Bronchial epithelial cell (primary cell): ENCODE measurements at places on chromosomes 3 and 15. TPM values are rescaled to one million over a fixed set of nuclear protein-coding genes. Genes with fewer than 3 reads are reported as not detected.

DNA sequence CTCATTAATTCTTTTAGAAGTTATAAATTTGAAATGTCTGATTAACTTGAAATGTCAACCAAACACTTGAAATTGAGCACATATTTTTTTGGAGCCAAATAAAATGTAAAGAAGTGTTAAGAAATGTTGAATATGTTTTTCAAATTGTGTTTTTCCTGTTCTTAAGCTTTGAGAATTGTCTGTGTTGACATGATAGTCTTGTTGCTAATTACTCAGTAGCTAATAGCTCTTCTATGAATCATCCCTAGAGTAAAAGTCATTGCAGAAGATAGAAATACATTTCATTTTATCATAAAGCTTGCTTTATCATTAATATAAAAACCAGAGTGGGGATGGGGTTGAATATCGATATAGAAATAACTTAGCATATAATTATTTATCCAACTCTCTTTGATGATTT, 41.9 kb upstream of the ABHD10 start:
- peak; percentile 77 for DNase-seq

GRCh38 chr3:171712171-171712938, 97.9 kb downstream of the PLD1 start:
- DNase-seq = peak; percentile 53

GRCh38 chr3:71227270-71227661, 356.3 kb downstream of the FOXP1 start:
- DNase-seq = no peak

DNA sequence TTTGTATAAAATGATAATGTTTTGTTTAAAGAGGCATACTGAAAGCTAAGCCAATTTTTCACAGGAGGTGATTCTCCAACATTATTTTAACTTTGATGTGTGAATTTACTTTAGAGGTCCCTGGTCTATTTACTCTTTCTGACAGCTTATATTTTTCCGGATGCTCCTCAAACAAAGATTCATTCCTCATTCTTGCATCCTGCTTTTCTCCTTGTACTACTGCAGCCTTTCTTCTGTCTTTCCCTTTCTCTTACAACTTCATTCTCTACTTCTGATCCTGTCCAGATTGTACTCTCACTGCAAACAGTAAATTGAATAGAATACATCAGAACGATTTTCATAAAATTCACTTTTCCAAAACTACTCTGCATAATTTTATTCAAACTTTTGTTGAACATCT, 5.1 kb downstream of the NPTN start:
- no peak for DNase-seq

GRCh38 chr15:75235051-75235673, 23.0 kb upstream of the GOLGA6C start:
- DNase-seq = no peak

Gene ARL14
- 0.13 and 0.26 TPM in 2 replicates for total RNA-seq

Gene CIB1
- 41.1 and 50.2 TPM in 2 replicates for total RNA-seq

- DNase-seq = no peak
Observed at GRCh38 chr15:28982886-28983285, 97.1 kb downstream of the APBA2 start.

Gene PRR23C
- total RNA-seq = not detected in 2 replicates

DNA sequence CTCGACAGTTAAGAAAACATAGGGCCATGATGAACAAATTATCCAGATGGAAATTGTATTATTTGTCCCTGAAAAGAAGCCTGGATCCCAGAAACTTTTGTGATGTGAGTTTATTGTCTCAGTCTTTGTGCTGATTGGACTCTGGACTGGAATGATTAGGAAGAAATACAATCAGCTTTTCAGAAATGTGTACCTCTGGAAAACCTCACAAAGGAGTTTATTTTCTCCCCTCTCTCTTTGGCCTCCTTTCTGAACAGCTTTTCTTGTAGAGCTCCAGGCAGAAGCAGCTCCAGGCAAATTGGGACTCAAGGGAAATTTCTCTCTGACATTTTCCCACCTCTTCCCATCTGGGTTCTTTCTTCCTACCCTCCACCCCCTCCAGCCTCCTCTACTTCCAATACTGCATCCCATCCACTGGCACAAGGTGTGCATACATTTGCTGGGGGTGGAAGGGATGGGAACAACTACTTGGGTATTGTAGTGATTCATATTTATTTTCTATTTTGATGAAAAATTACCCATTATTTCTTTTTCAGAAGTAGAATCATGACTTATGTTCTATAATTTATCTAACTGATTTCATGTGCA, 119.7 kb downstream of the CD47 start:
- DNase-seq = no peak

- peak; percentile 65 for DNase-seq
Observed at GRCh38 chr3:195286115-195286872, 15.3 kb upstream of the XXYLT1 start.

GRCh38 chr3:58391156-58391865, 42.3 kb downstream of the PDHB start:
- no peak for DNase-seq

- peak; percentile 40 for DNase-seq
Observed at GRCh38 chr3:160448845-160449635, 546 bp downstream of the TRIM59 start.

Gene C3orf49
- not detected in 2 replicates for total RNA-seq

DNA sequence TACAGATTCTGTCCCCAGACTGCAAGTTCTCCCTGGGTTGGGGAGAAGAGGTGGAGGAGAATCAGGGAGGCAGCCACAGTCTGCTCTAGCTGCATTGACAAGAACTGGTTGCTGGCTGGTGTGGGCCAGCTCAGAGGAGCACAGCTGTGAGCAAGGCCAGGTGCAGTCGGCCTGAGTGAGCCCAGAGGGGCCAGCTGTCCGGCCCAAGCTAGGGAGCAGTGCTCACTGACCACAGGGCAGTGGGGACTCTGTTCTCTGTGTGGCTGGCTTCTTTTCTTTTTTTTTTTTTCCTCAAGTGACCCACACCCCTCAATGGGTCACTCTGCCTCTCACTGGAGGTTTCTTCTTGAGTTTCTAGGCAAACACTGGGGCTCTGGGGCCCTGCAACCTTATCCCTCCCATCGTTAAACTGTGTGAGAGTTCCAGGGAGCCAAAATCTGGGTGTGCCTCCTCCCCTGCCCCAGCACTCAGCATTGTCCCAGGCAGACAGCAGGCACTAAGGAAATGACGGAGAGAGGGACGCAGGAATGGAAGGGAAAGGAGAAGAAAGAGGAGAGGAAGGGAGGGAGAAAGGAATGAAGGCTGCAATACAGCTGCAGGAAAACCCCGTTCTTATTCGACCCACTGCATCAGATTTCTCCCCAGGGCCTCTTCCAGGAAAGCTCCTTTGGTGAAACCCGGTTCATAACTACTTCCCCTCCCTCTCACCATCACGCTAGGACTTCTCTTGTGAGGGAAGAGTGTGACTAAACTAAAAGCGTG, 37.7 kb upstream of the HES1 start:
- no peak for DNase-seq

DNA sequence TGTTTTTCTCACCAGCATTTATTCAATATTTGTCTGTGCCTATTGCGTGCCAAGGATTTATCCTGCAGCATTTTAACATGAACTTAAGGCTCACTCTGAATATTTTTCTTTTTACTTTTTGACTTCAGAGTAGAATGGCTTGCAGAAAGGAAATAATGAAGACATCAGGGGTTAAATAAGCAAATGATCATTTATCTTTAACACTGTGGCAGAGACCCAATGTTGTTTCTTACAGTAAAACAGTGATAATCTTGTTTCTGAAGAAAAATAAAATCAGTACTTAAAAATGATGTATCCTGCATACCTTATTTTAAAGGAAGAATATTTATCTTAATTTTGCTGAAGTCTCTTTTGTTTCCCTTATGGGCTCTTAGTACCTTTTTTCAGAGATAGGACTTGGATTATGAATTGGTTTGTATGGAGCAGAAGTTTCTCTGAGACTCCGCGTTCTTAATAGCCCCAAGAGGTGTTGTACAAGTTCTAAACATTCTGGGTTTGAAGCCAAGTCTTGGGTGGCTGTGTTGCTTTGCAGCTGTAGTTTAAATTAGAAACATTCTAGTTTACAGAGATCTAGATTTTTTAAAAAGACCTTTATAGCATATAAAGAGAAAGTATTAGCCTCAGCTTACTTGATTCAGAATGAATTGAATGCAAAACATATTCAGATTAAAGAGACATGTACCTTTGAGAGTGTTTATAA, 40.5 kb downstream of the COL6A6 start:
- DNase-seq = no peak

GRCh38 chr3:171443211-171443957, 16.8 kb downstream of the TNIK start:
- DNase-seq = no peak

DNA sequence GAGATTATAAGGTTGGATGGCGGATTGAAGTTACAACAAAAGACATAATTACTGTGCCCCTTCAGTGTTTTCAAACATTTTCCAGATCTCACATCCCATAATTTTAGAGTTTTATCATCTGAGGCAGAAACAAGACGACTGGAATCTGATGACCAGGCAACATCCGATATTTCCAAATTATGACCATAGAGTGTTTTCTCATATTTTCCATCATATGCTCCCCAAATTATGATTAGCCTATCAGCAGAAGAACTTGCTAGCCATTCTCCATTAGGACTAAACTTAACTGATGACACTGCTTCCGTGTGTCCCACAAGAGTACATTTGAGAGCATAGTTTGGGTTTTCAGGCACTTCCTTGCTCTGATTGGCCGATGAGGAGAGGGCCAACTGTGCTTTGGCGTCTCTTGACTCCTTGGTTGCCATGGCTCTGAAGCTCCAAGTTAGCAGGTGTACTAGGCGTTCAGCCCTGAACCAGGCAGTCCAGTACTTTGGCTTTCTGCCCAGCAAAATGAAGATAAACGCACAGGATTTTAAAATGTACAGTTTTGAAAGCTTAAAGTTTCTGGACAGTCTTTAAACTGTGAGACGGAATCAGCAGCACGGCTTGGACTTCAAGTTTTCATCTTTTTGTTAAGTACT, 638 bp downstream of the WDR5B start:
- peak; percentile 62 for DNase-seq

GRCh38 chr15:22891426-22892210, 53.2 kb downstream of the NIPA2 start:
- DNase-seq = no peak

- peak; percentile 55 for DNase-seq
Observed at GRCh38 chr15:74723754-74724334, 1.5 kb downstream of the CYP1A1 start.

DNA sequence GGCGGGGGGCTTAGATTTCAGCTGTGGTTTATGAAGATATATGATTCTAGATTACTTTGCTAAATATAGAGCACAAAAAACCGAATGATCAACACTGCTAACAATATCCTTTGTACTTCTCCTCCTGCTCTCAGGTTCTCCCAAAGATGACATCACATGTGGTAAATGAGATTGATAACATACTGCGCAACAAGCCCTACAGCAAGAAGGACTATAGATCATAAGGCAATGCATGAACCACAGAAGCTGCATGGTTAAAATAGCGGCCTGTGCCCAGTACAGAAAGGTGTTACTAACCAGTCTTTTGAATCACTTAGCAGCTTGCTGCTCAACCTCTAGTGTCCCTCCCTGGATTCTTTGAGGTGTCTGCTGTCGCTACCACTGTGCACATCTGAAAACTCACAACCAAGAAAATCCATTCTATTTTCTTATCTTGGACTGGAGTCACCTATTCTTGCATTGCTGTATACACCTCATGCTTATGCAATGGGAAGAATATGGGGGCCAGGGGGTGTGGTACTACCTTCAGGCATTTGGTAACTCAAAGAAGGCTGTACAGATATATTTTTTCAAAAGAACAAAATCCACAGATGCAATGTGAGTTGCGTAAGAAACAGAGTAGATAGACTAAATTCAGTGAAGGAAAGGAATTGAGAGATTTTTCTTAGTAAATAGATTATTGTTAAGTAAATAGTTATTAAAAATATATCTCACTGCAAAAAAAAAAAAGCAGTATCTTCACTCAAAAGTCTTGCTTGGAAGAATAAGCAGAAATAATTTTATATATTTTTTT, 18.2 kb downstream of the SSR3 start:
- DNase-seq = peak; percentile 18

DNA sequence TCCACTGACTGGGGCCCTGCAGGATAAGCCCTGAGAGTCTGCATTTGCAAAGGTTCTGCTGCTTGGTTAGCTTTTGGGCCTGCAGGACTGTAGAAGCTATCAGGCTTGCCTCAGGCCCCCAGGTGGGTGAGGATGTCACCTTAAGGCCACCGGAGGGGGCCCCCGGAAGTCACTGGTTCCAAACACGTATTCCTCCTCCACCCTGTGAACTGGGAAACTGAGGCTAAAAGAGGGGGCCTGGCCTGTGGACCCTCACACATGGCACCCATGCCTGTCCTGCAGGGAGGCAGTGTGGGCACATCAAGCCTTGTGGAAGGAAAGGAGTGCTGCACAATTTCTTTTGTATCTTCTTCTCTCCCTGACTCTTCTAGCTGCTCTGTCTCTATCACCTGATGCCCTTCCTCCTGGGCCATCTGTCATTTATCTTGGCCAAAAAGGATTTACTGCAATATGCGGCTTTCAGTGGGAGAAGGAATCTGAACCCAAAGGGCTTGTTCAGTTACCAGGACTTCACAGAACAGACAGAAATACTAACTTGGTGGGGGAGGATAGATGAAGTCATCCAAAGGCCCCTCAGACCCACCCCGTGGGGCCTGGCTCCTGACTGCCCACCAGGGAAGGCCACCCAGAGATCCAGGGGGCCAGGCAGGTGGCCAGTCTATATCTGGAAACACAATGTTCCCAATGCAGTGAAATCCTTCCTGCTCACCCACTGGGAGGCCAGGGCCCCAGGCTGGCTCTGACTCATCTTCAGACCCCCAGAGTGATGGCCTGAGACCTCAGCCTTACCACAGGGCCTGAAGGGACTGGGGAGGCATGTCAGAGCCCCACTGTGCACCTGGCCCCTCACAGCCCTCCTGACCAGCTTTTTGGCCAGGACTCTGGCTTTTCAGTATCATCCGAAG, 18.3 kb downstream of the UBAP1L start:
- DNase-seq = no peak

Gene GTF2E1
- total RNA-seq = 22.4 TPM in 2 replicates

GRCh38 chr3:89572261-89572660, 464.8 kb downstream of the EPHA3 start:
- DNase-seq = no peak

DNA sequence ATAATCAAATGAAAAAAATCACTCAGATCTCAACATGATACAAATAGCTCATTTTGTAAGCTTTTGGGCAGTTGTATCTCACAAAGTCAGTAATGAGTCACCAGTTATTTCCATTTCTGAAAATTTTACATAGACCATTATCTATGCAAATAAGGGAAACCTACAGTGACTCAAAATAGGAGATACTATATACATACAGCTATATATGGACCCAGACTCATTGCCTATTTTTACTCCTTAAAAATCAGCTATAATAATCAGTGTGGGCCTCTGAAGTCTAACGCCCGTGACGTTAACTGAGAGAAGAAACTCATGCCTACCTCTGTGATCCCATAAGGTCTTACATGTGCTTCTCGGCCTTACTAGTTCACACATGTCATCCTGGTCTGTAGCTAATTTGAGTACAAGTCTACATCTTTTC, 31.6 kb downstream of the LRIG1 start:
- peak; percentile 38 for DNase-seq

- DNase-seq = no peak
Observed at GRCh38 chr3:148840451-148840850, 12.8 kb downstream of the CPB1 start.
